ENCODE measurements at places on chromosomes 6 and 20. TPM values are rescaled to one million over a fixed set of nuclear protein-coding genes. Genes with fewer than 3 reads are reported as not detected.

GRCh38 chr6:69914015-69914485 lies 47.7 kb downstream of the COL19A1 start:
- no peak for DNase-seq
- H3K36me3 ChIP-seq = peaks cover 28% of the 10 kb centered on the region
- H3K4me3 ChIP-seq = no peak overlapping the region
- H3K27ac ChIP-seq = no peak overlapping the region
- H3K4me1 ChIP-seq = peaks cover 60% of the 10 kb centered on the region

CST2 gene
- not detected for total RNA-seq

DNA sequence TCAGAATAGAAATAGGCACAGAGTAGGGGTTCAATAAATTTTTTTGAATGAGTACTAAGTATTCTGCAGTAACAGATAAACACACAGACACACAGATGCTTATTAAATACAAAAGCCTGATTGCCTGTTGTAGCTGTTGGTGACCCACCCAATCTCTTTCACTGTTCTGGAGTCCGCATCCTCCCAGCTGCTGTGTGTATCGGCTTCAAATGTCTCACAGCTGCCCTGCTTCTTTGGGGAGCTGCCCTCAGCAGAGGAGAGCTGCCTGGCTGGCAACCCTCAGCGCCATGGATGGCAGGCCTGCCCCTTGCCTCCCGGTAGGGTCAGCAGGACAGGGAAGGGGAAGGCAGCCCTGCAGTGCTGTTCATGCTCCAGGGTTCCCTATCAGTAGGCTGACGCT lies 85.9 kb upstream of the PRND start:
- no peak overlapping the region for H3K4me3 ChIP-seq
- H3K27ac ChIP-seq = no peak overlapping the region
- no peak for DNase-seq

FOXC1 gene
- total RNA-seq = 1.00 TPM

GCNT2 gene
- 25.9 TPM for total RNA-seq

- no peak overlapping the region for H3K27ac ChIP-seq
- DNase-seq = no peak
- no peaks in the 10 kb centered on the region for H3K27me3 ChIP-seq
Observed at GRCh38 chr20:5987383-5987782, 36.9 kb downstream of the MCM8 start.

GINS1 gene
- 5.4 TPM for total RNA-seq

TBC1D7 gene
- total RNA-seq = 18.5 TPM

- H3K27me3 ChIP-seq = no peaks in the 10 kb centered on the region
- H3K4me3 ChIP-seq = no peak overlapping the region
- no peaks in the 10 kb centered on the region for H3K36me3 ChIP-seq
- no peaks in the 10 kb centered on the region for H3K4me1 ChIP-seq
Observed at GRCh38 chr6:169094552-169094950, 159.1 kb downstream of the THBS2 start.

DNA sequence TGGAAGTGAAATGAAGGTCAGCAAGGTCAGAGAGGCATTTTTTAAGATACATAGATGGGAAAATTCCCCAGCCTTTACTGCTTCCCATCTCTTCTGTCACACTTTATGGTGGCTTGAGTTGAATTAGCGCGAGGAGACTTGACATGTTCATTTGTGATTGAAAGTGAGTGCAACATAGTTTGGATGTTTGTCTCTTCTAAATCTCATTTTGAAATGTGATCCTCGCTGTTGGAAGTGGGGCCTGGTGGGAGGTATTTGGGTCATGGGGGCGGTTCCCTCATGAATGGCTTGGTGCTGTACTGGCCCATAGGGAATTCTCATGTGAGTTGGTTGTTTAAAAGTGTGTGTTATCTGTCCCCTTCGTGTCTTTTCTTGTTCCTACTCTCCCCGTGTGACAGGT lies 237.2 kb downstream of the CDKAL1 start:
- peaks cover 4% of the 10 kb centered on the region for H3K4me1 ChIP-seq
- peaks cover 20% of the 10 kb centered on the region for H3K36me3 ChIP-seq
- H3K4me3 ChIP-seq = no peak overlapping the region
- no peak for DNase-seq
- H3K27me3 ChIP-seq = no peaks in the 10 kb centered on the region
- no peak overlapping the region for H3K27ac ChIP-seq

DNA sequence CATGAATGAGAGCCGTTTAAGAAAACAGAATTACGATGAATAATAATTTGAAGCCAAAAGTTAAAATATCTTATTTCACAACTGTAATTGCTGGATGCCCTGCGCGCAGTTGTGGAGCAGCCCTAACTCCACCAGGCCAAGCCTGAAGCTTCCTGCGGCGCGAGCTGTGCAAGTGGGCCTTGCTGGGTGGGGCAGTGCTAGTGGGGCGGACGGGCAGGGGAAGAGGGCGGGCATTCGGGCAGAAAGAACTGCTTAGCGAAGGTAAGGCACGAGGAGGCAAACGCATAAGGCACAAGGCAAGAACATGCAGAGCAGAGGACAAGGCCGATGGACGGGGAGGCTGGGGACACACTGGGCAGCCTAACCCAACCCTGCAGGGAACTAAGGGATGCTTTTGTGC lies 2.3 kb downstream of the HLA-DQB2 start:
- peak overlapping the region; percentile 86 for H3K27ac ChIP-seq
- peaks cover 6% of the 10 kb centered on the region for H3K4me1 ChIP-seq
- peak overlapping the region; percentile 83 for H3K4me3 ChIP-seq
- no peak for DNase-seq
- H3K27me3 ChIP-seq = peaks cover 6% of the 10 kb centered on the region

- DNase-seq = no peak
- H3K27me3 ChIP-seq = no peaks in the 10 kb centered on the region
- no peaks in the 10 kb centered on the region for H3K36me3 ChIP-seq
- H3K4me1 ChIP-seq = peaks cover 82% of the 10 kb centered on the region
- H3K4me3 ChIP-seq = peak overlapping the region; percentile 56
Observed at GRCh38 chr6:69812746-69813427, 16.1 kb upstream of the LMBRD1 start.

GRCh38 chr6:108557494-108558371 lies 3.0 kb upstream of the FOXO3 start:
- H3K36me3 ChIP-seq = peaks cover 5% of the 10 kb centered on the region
- peak overlapping the region; percentile 95 for H3K4me3 ChIP-seq
- peak overlapping the region; percentile 97 for H3K27ac ChIP-seq

- H3K4me1 ChIP-seq = peaks cover 4% of the 10 kb centered on the region
- no peak for DNase-seq
- no peaks in the 10 kb centered on the region for H3K27me3 ChIP-seq
- H3K4me3 ChIP-seq = peak overlapping the region; percentile 19
- no peak overlapping the region for H3K27ac ChIP-seq
Observed at GRCh38 chr6:111709615-111710398, 104.1 kb upstream of the TRAF3IP2 start.

- no peak for DNase-seq
- no peak overlapping the region for H3K27ac ChIP-seq
- no peaks in the 10 kb centered on the region for H3K27me3 ChIP-seq
- H3K4me3 ChIP-seq = no peak overlapping the region
- no peaks in the 10 kb centered on the region for H3K4me1 ChIP-seq
Observed at GRCh38 chr6:32369660-32370059, 2.0 kb downstream of the TSBP1 start.

DNA sequence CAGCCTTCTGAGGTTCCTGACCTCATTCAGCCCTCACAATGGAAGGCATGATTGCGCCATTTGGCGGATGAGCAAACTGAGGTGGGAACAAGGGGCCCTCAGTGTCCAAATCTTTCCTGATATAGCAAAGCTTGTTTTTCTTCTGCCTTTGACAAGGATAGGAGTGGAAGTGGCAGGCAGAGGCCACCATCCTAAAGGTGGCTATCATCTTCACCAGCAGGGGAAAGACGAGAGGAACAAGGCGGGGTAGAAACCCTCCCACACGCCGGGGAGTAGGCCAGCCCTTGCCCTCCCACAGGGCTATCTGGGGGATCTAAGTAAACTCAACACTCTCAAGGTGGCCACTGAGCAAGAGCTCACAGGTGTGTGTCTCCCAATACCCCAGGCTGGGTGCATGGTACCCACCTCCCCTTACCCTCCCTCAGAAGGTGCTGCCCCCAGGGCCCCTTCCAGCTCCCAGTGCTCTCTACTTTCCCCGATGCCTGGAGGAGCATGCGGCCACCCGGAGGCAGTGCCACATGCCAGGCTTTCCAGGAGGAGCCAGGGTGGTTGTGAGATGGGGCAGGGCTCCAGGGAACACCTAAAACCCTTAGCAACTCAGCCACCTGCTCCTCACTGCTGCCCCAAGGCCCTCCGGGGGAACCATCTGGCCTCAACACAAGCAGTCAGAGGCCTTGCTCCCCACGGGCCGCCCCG lies 11.2 kb downstream of the SPDEF start:
- H3K27me3 ChIP-seq = peaks cover 2% of the 10 kb centered on the region
- H3K27ac ChIP-seq = no peak overlapping the region
- no peaks in the 10 kb centered on the region for H3K4me1 ChIP-seq

DNA sequence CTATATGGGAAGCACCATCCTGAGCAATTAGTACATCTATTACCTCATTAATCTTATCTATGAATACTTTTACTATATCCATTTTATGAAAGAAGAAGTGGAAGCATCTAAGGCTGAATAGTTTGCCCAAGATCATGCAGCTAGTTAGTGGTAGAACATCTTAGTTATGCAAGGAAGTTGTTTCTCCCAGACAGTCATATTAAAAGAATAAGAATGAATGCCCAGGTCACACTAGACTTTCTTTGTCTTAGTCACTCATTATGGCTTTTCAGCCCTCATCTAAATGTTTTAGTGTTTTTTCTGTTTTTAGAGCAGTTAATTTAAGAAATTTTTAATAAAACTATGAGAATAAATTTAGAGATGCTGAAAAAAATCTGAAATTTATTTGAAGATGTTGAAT lies 517.5 kb downstream of the CDKAL1 start:
- H3K27ac ChIP-seq = no peak overlapping the region
- peaks cover 3% of the 10 kb centered on the region for H3K4me1 ChIP-seq
- H3K36me3 ChIP-seq = peaks cover 22% of the 10 kb centered on the region
- H3K4me3 ChIP-seq = no peak overlapping the region

ALDH8A1 gene
- 0.53 TPM for total RNA-seq
